ENCODE measurements at places on chromosomes 1 and 21.

- no peak for DNase-seq
These were observed 678.7 kb downstream of the MATN1 start for GRCh38 chr1:30044656-30045144.

DNA sequence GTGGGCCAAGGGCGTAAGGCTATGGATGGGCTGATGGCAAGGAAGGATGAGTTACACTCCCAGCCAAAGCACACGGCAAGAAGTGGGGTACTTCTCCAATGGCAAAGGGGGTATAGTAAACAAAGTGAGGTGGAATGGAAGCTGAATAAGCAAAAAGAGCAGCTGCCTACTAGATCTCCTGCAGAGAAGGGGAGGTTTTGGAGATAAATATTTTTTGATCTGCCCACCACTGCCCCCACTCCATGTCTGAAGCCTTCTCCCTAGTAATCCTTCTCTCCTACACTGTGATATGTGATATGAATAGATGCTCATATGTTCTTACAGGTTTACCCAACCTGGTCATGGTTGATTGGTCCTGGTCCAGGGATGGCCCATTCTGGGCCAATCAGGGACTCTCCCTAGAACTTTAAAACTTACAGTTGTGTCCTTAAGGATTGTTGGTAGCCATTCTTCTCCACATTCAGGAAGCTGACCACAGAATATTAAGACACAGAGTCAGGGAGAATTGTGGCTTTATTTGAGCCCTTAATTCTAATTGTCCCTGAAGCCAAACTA lies 436.8 kb downstream of the OMA1 start:
- no peak for DNase-seq

GRCh38 chr1:26530895-26531598 lies 1.5 kb downstream of the RPS6KA1 start:
- DNase-seq: no peak

DNA sequence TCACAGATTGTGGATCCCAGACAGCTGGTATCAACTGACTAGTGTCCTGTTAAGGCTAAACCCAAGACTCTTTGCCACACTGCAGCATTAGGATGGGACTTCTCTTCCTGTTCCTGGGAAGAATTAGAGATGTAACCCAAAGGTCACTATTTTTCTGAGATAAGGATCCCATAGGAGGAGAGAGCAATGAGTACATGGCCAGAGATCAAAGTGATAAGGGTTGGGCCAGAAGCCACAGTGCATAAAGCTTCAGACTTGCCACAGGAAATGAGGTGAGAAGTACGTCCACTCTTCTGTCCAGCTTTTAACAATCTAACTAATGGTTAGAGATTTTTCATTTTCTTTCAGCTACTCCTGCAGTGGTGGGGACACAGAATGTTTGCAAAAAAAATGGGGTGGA lies at the start of gene HSD3B1:
Gene HSD3B1, plus strand, starts transcription at position 270 of the 400 bp plus-strand sequence. CDS start 267 bp downstream, outside the sequence.
- no peak for DNase-seq

DNA sequence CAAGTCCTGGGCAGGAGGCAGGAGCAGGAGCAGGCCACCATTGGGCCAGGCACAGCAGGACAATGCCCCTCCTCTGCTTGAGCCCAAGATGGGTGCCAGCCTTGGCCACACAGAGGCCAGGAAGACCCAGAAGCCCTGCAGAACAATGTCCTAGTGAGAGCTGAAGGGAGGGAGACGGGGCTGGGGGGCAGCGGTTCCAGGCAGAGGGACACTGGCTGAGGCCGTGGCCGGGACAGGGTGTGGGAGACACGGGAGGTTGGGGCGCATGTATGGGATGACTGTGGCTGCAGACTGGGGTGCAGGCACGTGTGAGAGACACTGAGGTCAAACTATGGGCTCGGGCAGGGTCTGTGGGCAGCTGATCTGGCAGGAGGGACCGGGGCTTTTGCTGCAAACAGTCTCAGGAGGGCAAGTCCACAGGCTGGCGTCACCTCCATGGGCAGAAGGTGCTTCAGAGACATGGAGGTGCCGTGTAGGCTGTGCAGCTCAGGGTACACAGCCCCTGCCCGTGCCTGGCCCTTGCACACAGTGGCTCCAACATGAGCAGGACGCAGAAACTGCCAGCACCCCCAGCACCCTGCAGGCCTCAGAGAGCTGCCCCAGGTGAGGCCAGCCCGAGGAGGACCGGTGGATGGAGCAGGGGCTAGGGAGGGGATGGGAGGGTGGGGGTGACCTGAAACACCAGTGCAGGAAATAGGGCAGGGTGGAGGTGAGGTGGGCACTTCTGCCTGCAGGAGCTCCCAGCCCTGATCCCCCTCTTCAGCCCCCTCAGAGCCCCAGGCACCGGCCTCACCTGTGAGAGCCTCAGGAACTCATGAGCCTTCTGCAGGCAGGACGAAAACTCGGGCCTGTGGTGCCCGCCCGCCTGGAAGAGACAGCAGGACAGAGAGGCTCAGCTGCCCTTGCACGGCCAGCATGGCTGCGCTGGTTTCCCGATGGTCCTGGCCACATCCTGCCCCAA lies 19.5 kb downstream of the LSS start:
- no peak for DNase-seq

GRCh38 chr1:117036018-117036461 lies 24.1 kb upstream of the TTF2 start:
- DNase-seq: no peak

- no peak for DNase-seq
These were observed 233.4 kb downstream of the DSCAM start for GRCh38 chr21:40613546-40614030.

GRCh38 chr1:93172778-93173177 lies 7.4 kb downstream of the TMED5 start:
- DNase-seq: no peak

DNA sequence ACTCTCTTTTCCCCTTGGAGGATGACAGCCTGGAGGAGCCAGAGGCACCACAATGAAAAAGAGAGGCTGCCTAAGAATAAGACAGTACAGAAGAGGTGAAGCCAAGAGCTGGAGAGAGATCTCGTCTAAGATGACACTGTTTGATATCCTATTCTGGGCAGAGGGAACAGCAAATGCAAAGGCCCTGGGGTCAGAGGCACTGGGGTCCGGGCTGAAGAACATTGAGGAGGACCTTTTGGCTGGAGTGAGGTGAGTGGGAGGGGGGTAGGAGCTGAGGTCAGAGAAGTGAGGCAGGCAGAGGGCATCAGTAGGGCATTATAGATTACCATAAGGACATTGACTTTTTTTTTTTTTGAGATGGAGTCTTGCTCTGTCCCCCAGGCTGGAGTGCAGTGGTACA lies 19.3 kb upstream of the TMEM51 start:
- no peak for DNase-seq

GRCh38 chr1:41925712-41926111 lies 7.0 kb upstream of the HIVEP3 start:
- no peak for DNase-seq

GRCh38 chr1:220451532-220451931 lies 76.4 kb upstream of the MARK1 start:
- no peak for DNase-seq

Measured in uterus (tissue), 4 donors.